Substantia nigra (tissue), 51 donors: ENCODE measurements at places on chromosomes 12 and 14.

DNA sequence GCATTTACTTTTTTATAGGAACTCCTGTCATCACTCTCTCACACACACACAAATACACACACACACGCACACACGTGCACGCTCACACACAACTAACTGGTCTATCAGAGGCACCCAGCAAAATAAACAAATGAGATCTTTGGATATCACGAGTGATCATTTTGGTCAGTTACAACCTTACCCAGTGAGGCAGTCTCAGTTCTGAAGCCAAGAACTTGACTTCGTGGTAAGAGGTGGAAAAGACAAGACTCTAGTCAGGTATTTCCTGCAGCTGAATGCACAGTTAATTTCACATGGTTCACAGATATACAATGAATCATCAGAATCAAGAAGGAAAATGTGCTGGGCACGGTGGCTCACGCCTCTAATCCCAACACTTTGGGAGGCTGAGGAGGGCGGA, 39.4 kb downstream of the ATF7 start:
- no peak for DNase-seq

- DNase-seq = no peak
Measured at GRCh38 chr12:85626001-85626783, 210.0 kb downstream of the RASSF9 start.

- DNase-seq = no peak
Measured at GRCh38 chr12:90253674-90254181, 545.1 kb upstream of the ATP2B1 start.

- no peak for DNase-seq
Measured at GRCh38 chr14:70816525-70816924, 7.2 kb upstream of the MAP3K9 start.

DNA sequence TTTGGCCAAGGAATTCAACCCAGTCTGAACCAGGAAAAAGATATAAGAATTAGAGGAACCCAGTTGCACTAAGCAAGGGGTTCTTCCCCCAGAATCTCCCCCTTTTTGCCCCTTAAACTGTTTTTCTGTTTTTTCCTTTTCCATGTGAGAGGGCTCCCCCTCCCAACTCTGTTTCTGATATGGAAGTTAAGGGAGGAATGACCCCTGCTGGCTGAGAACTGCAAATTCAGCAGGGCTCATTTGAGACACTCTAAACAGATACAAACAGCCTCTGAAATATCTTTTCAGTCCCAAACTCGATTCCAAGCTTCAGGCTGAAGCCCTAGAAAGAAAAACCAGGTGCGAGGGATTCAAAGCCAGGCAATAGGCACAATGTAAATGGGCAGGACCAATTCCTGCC, 132.7 kb downstream of the SLC41A2 start:
- no peak for DNase-seq

GRCh38 chr12:116525418-116526001, 33.7 kb upstream of the MAP1LC3B2 start:
- DNase-seq = no peak

DNA sequence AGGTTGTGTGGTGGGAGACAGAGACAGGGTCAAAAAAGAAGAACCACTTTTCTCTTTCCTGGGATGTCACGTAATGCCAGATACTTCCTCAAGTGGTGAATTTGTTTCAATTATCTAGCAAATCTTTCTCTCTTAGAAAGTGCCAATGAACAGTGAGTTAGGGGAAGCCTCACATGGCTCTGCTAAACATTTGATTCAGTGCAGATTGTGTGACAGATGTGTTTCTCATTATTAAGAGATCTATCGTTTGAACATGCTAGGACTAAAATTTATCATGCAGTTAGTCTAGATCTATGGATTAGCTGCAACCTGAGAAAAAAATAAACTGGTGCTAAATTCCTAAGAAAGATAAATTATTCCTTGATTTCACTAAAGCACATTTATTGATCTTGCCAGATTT, 247.8 kb downstream of the MDGA2 start:
- no peak for DNase-seq

DNA sequence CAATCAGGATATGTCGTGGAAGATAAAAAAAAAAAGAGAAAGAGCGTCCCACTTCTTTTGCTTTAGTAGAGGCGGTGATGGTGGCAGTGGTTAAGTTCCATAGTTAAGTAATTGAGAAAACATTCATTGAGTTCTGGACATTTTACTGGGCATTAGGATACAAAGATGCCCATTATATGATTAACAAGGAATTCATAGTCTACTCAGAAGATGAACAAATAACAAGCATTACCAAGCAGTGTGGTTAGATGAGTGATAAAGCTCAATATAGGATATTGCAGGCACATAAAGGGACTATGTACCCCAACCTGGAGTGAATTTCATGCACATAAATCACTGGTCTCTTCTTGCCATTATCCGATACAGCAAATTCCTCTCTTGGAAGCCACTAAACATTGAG, 53.7 kb downstream of the ALG10B start:
- DNase-seq = no peak

DNA sequence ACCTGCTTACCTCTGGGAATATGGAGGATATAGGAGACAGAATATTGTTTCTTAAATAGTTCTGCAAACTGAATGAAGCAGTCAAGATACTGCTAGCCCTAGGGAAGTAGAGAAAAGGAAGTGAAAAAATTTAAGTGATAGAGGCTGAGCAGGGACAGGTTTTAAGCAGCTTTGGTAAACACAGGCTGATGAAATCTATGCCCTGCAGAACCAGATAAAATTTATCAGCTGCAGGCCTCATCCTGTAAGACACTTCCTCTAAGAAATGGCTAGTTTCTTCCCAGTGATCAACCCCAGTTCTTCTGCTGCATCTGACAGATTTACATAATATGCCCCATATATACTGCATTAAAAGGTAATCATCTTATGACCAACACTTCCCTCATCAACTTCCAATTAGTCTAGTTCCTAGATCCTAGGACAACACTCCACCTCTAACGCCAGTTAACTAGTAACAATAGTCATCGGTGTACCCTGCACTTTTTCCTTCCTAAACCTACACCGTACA, 1.3 kb upstream of the ESYT1 start:
- DNase-seq = no peak

DNA sequence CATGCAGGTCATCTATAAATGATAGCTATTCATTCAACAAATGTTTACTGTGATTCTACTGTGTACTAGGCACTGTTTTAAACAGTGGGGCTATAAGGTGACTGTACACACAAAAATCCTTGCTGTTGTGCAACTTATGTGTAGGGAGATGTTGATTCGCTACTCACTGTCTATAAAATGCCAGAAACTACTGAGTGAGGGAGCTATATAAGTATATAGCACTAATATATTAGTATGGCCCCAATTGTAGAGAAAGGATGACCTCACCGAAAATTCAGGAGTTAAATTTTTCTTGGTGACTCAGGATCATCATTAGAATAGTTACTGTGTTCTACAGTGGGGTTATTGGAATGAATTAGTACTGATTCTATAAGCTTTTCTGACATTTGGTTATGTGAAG, 117.4 kb downstream of the TGFB3 start:
- DNase-seq = no peak

DNA sequence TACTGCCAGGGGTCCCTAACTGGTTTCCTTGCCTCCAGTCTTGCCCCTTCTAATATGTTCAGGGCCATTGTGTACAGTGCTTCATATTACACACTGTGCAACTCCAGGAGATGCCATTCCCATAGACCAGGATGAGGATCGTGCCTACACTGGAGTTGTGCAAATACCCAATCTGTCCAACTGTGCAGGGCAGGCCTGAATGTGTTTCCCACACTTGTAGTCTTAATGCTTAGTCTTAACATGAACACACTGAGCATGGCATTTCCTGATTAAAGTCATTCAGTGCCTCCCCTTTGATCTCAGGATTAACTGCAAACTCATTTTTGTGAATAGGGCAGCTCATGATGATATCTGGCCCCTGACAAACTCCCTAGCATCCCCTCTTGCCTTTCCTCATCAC, 165.5 kb downstream of the TTC8 start:
- no peak for DNase-seq

GRCh38 chr14:96104469-96105057, 65.4 kb downstream of the C14orf132 start:
- no peak for DNase-seq
